ENCODE measurements at places on chromosomes 6 and 20. TPM values are rescaled to one million over a fixed set of nuclear protein-coding genes. Genes with fewer than 3 reads are reported as not detected.

The LY6G6F gene
- total RNA-seq: not detected

The PRL gene
- not detected for total RNA-seq

The EDN3 gene
- not detected for total RNA-seq

The PTPN1 gene
- total RNA-seq: 54.0 TPM

The ARFGEF3 gene
- 1.3 TPM for total RNA-seq

The SLPI gene
- not detected for total RNA-seq
